Astrocyte of the hippocampus (primary cell): ENCODE measurements at places on chromosomes 7 and 10.

DNA sequence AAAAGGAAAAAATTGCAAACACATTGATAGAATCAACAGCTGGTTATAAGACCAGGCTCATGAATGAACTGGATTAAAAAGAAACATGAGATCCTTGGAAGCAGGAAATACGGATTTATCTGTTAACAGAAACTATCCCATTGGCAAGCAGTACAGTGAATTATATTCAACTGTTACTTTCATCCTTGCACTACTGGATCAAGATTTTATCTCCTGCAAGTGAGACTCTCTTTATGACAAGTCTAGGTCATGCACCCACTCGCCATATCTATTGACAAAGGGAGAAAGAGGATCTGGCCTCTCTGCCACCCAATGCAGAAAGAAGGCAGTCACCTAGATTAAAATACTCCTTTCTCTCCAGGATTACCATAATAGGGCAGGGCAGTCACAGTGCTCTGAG lies 41.4 kb downstream of the CSTF2T start:
- DNase-seq = no peak

GRCh38 chr7:12731214-12731656 lies 43.8 kb downstream of the ARL4A start:
- DNase-seq = no peak

GRCh38 chr7:2647594-2648172 lies 15.9 kb downstream of the TTYH3 start:
- no peak for DNase-seq

DNA sequence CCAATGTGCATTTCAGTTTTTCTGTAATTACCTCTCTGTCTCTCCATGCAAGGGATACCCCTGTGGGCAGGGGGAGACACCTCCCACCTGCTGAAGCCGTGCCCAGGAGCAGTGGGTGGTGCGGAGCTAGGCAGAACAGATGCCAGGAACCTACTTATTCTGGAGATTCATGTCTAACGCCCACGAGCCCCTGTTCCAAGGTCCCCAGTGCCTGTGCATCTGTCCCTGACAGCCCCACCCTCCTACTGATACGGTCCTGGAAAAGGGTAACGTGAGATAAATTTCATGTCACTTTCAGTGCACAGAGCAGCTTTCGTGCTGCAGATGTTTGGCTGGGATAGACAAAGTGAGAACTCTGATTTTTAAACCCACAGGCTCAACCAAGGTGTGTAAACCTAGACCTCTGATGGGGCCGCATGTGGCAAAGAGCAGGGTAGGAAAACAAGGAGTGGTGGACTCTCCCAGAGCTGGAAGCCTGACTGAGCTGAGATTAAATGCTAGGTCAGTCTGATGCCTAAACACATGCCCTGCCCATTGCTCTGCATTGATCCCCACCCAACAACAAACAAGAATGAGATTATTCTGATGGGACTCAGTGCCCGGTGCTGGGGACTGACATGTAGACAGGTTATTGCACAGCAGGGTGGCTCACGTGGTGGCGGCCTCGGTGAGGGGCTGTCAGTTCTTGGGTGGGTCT lies 123.6 kb upstream of the GDF10 start:
- DNase-seq = no peak

- DNase-seq = no peak
Observed at GRCh38 chr7:121513105-121513504, 117.0 kb upstream of the FAM3C start.

DNA sequence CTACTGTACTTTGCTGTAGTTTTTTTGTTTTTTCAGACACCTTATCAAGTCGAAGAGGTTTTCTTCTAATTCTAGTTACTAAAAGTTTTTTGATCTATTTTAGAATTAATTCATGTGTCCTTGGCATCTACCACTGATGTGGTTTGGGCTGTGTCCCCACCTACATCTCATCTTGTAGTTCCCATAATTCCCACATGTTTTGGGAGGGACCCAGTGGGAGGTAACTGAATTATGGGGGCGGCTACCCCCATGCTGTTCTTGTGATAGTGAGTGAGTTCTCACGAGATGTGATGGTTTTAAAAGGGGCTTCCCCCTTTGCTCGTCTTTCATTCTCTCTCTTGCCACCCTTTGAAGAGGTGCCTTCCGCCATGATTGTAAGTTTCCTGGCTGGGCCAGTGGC lies 154.6 kb upstream of the EEPD1 start:
- no peak for DNase-seq

- peak; percentile 23 for DNase-seq
Observed at GRCh38 chr10:30782537-30783461, 153.2 kb upstream of the LYZL2 start.

DNA sequence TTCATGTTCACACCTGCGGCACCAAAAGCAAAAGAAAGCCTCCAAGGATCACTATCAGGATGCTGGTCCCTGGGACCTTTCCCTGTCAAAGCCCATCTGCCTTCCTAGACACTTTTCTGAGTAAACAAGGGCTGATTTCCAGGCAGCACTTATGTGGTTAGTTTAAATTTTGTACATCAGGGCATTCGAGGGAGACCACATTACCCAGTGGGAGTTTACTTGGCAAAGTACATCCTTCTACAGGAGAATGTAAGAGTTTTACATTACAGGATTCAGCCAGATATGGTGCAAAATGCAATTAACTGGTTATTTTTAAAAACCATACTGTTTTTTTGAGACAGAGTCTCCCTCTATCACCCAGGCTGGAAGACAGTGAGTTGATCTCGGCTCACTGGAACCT lies 132.1 kb downstream of the CSTF2T start:
- DNase-seq = no peak

GRCh38 chr10:89466599-89467035 lies 52.2 kb downstream of the IFIT5 start:
- peak; percentile 61 for DNase-seq

- no peak for DNase-seq
Observed at GRCh38 chr7:43163885-43164284, 51.4 kb downstream of the HECW1 start.

GRCh38 chr7:158323741-158324396 lies 263.8 kb downstream of the PTPRN2 start:
- DNase-seq = no peak

GRCh38 chr10:123096452-123096851 lies 39.3 kb upstream of the HMX3 start:
- no peak for DNase-seq
